ENCODE measurements at places on chromosomes 7 and 10. TPM values are rescaled to one million over a fixed set of nuclear protein-coding genes. Genes with fewer than 3 reads are reported as not detected.

Gene NPC1L1
- 0.06 TPM for total RNA-seq

Gene NUP42
- total RNA-seq: 20.4 TPM

Gene NKX2-3
- not detected for total RNA-seq

Gene CCM2
- total RNA-seq: 44.6 TPM

Gene LEP
- not detected for total RNA-seq

Gene CALY
- 1.2 TPM for total RNA-seq

Gene CFAP46
- not detected for total RNA-seq

Gene CAMK2B
- total RNA-seq: not detected

Gene GRID2IP
- 0.25 TPM for total RNA-seq

Gene TRIM73
- 21.8 TPM for total RNA-seq

Gene AKR1D1
- not detected for total RNA-seq

Gene VWA2
- total RNA-seq: not detected

Gene GDF2
- not detected for total RNA-seq

Gene HDAC9
- 0.95 TPM for total RNA-seq

Gene PROSER2
- 4.5 TPM for total RNA-seq
